ENCODE measurements at places on chromosomes 7 and 10.

- DNase-seq = no peak
Observed at GRCh38 chr7:102888561-102889233, 24.1 kb upstream of the LRRC17 start.

GRCh38 chr7:38215735-38216670 is 38.0 kb downstream of the STARD3NL start:
- DNase-seq = peak; percentile 21

DNA sequence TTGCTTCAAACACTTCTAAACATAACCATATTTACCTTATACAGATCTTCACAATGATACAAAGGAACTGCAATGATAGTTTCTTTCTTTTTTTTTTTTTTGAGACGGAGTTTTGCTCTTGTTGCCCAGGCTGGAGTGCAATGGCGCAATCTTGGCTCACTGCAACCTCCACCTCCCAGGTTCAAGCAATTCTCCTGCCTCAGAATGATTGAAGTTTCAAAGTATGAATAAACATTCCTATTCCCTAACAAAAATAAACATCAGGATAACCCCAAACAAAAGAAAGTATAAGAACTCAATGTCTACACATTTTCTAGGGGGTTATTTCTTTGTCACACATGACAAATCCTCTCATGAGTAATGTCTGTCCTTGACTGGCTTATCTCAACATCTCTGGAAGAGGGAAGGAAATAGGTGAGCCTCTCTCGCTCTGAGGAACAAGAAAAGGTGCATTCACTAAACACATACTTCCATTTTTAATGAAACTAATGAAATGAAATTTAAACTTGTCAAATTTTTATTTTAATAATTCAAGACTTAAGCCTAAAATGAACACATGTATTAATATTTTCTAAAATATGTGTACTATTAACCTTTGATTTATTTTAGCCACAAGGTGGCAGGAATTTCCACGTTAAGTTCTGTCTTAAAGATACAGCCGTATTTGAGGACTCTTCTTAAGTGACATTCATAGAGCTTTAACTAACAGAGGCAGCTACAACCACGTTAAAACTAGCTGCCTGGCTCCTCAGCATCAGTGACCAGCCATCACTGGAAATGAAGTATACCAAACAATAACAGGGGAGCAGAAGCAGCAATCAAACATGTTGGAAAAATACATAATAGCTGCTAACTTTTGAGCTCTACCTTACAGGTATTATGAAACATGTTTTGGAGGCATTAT is 58.3 kb downstream of the MALSU1 start:
- no peak for DNase-seq

DNA sequence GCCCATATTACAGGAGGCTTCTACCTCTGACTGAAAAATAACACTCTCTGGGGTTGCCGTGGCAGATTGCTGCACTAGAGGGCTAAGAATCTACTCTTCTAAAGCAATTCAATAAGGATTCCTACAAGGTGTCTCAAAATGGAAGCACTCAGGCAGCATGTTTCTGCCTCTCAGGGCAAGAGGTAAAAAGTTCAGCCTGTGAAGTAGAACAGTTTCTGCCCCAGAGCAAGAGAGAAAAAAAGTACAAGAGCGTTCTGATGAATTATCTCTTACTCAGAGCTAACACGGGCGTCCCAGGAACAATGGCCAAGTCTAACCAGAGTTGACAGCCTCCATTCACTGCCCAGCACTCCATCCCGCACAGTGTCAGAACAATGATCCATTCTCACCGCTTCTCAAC is 71.3 kb upstream of the TES start:
- DNase-seq = no peak

GRCh38 chr7:111101856-111102646 is 11.1 kb downstream of the LRRN3 start:
- no peak for DNase-seq

- DNase-seq = no peak
Observed at GRCh38 chr10:114404171-114405010, at the start of gene AFAP1L2. Gene AFAP1L2, minus strand, starts transcription at chr10:114404502. Its CDS starts 47 bp downstream, at chr10:114404455.

- no peak for DNase-seq
Observed at GRCh38 chr10:120131183-120131582, 238.7 kb downstream of the SEC23IP start.

GRCh38 chr10:15069230-15069629 is 19.3 kb downstream of the ACBD7 start:
- no peak for DNase-seq

DNA sequence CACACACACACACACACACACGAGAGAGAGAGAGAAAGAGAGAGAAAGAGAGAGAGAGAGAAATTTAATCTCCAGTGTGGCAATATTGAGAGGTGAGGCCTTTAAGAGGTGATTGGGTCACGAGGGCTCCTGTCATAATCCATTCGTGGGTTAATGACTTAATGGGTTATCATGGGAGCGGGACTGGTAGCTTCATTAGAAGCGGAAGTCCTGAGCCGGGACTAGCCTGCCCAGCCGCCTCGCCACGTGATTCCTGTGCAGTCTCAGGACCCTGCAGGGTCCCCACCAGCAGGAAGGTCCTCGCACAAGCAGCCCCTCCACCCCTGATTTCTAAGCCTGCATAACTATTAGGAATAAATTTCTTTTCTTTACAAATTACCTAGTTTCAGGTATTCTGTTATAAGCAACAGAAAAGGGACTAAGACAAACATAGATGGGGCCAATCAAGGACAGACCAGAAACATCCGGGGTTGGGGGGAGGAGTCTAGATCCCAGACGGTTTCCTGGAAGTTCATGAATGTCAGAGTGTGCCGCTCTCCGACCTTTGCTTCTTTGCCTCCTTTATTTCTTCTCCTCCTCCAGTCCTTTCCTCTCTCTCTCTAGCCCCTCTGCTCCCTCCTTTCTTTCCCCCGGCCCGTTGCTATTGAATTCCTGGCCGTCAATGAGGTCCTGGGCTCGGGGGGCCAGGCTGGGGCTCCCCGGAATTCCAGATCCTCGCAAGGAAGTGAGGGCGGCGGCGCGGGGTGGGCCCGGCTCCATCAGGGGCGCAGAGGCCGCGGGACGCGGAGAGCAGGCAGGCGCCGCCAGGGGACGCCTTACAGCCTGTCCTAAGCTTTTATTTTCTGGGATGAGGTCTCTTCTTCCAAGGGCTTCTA is 146.8 kb downstream of the CYP26A1 start:
- DNase-seq = no peak

GRCh38 chr7:79512261-79512660 is 58.8 kb upstream of the MAGI2 start:
- DNase-seq = no peak

DNA sequence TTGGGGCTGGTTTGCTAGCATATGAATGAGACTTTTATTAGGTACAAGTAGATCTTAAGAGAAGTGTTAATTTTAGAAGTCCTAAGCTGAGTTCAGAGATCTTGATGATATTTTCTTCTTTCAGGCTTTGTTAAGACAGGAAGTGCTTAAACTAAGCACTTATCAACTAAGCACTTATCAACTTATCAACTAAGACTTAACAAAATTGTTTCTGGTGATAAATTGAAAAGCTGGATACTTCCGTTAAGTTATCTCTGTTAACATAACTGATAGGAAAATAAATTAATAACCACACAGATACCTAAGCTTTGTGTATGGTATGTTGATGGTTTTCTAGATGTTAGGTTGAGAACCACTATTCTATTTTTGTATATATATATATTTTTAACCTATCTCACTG is 113.7 kb downstream of the PHTF2 start:
- DNase-seq = no peak

DNA sequence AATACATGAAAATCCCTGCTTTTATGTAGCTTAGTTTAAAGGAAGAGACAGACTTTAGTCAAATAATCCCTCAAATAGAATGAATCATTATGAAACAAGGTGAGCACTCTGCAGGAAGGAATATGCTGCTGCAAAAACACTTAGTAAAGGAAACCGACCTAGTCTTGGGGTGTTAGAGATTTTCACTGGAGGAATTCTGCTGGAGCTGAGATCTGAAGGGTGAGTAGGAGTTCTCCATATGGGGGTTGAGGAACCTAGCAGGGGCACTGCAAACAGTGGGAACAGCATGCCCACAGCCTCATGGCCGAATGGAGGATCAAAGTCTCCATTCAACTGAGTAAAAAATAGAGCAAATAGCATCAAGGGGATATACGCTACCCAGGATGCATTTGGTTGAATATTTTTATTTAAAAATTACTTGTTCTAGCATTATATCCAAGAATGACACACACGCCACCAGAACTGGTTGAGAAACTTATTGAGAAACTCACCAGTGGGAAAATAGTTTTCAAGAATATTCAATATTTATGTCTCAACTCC is 3.5 kb downstream of the ITIH2 start:
- no peak for DNase-seq

GRCh38 chr7:80611779-80612178 is 26.7 kb upstream of the CD36 start:
- no peak for DNase-seq

DNA sequence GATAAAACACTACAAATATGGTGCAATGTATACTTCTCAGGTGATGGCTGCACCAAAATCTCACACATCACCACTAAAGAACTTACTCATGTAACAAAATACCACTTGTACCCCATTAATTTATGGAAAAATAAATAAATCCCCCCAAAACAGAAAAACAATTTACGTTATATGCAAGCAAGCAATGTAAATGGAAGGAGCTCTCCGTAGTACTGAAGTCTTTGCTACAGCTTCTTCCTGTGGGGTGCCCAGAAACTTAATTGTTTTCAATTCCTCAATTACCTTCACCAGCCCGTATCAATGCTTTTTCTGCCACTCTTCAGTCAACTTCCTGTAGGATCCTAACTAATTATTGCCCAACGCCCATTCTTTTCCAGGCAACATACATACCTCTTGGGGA is 138.1 kb downstream of the RELN start:
- no peak for DNase-seq

GRCh38 chr7:157874208-157874816 is 537.5 kb downstream of the DNAJB6 start:
- no peak for DNase-seq

DNA sequence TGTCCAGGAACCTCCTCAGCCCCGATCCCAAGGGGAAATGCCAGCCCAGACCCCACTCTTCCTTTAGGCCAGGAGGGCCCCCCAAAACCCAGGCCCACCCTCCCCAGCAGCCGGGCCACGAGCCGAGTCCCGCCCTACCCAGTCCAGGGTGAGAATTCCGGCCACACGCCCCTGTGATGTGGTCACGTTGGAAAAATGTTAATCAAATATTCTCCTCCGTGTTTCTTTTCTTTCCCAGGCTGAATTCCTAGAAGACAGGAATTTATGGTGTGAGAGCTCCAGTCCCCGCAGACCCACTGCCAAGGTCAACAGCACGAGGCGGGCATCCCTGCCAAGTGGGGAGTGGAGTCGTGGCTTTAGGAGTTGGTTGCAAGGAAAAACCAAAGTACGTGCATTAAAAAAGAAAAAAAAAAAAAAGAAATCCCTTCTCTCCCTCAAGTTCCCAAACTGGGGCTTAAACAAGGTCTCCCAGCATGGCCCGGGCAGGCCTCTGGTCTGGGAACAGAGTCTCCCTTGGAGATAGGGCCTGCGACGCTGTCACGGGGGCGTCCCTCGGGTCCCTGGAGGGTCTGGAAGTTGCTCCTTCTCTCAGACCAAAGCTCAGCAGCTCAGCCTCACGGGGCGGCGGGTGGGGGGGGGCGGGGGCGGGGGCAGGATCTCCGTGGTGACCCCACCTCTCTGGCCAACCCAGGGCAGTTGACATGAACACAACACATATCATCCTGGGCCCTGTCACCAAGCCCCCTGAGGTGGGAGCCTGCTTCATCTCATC is 28.1 kb upstream of the ELN start:
- no peak for DNase-seq

GRCh38 chr7:19463581-19463980 is 245.3 kb downstream of the POLR1F start:
- no peak for DNase-seq

DNA sequence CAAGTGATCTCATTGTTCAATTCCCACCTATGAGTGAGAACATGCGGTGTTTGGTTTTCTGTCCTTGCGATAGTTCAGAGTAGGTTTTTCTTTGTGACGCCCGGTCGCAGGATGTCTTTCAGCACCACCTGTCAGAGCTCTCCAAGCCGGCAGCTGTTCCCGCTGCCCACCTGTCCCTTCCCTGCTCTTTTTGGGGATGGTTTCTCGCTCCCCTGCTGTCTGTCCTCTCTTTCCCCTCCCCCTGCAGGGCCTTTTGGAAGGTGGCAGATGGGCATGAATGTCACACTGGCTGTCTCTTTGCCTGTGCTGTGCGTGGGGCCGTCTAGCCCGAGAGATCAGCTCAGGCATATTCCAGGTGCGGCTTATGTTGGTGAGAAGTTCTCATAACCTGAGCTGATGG is 137.0 kb downstream of the GRK5 start:
- no peak for DNase-seq

DNA sequence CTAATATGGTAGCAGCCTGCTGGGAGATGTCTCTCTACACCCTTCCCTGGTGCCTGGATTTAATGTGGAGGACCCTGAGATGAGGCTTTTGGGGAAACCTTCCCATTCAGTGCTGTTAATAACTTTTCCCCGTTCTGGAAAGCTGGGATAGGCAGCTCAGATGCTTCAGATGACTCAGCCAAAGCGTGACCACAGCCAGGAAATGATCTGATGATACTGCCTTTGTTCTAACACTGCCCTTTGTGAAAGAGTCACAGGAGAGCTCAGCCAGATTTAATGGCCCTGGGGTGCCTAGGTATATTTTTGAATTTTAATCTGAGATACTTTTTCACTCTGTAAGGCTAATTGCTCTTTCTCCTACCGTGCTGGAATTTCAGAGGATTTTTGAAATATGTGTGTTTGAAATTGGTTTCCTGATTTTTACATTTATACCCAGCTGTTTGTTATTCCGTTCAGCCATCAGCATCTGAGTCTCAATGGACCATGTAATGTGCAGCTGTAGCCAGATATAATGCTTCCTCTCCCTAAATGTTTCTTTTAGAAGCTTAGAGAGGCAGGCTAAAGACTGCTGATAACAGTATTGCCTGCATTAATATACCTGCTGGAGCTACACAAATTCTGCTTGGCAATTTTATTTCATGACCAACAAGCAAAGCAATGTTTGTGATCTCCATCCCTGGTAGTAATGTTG is 17.8 kb downstream of the CELF2 start:
- DNase-seq = no peak

DNA sequence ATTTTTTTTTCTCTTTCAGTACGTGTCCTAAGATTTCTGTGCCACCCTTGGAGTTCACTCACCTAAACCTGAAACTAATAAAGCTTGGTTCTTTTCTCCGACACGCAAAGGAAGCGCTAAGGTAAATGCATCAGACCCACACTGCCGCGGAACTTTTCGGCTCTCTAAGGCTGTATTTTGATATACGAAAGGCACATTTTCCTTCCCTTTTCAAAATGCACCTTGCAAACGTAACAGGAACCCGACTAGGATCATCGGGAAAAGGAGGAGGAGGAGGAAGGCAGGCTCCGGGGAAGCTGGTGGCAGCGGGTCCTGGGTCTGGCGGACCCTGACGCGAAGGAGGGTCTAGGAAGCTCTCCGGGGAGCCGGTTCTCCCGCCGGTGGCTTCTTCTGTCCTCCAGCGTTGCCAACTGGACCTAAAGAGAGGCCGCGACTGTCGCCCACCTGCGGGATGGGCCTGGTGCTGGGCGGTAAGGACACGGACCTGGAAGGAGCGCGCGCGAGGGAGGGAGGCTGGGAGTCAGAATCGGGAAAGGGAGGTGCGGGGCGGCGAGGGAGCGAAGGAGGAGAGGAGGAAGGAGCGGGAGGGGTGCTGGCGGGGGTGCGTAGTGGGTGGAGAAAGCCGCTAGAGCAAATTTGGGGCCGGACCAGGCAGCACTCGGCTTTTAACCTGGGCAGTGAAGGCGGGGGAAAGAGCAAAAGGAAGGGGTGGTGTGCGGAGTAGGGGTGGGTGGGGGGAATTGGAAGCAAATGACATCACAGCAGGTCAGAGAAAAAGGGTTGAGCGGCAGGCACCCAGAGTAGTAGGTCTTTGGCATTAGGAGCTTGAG is at the start of gene CFTR:
TSS of gene CFTR (plus strand) at position 801 of the 830 bp plus-strand sequence. CDS start 70 bp downstream, outside the sequence.
- no peak for DNase-seq

Data from activated naive CD8-positive, alpha-beta T cell treated with anti-CD3 and anti-CD28 coated beads, Interleukin-2, amount 50 U/mL, for 16 hours (primary cell).